Right renal pelvis (tissue), 4 donors: ENCODE measurements at places on chromosomes 3 and 15. TPM values are rescaled to one million over a fixed set of nuclear protein-coding genes. Genes with fewer than 3 reads are reported as not detected.

DNA sequence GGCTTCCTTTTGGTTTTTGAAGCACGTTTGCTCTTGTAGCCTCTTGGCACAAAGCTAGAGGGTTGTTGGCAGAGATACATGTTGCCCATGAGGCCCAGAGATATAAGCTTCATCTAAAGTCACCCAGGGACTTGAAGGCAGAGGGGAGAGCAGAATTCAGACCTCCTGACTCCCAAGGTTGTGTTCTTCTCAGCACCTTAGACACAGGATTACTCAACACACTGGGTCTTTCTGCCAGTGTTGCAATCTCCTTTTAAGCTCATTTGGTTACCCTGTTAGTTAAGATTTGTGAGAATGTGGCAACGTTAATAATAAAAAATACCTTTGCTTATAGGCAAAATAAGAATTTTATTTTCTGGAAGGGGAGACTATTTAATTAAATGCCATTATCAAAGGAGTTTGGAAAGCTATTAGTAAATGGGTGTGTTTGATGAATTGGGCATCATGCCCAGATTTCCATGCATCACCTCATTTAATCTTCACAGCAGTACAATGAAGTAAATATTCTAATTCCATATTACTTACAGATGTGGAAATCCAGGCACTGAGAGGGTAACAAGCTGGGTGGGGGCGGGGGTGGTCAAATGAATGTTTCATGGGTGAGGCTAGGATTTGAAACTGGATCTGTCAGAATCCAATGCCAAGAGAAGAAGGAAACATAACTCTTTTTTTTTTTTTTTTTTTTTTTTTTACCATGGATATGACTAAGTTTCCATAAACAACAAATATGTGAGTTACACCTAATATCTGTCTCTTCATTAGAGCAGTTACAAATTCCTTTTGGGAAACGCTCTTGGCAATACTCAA, 183.3 kb downstream of the NR1D2 start:
- DNase-seq = no peak

MYH15 gene
- polyA plus RNA-seq = 0.27 TPM

- no peak for DNase-seq
Measured at GRCh38 chr3:94420931-94421330, 358.1 kb downstream of the NSUN3 start.

TLR9 gene
- 0.16 TPM for polyA plus RNA-seq

SLC24A5 gene
- polyA plus RNA-seq = 0.93 TPM

DNA sequence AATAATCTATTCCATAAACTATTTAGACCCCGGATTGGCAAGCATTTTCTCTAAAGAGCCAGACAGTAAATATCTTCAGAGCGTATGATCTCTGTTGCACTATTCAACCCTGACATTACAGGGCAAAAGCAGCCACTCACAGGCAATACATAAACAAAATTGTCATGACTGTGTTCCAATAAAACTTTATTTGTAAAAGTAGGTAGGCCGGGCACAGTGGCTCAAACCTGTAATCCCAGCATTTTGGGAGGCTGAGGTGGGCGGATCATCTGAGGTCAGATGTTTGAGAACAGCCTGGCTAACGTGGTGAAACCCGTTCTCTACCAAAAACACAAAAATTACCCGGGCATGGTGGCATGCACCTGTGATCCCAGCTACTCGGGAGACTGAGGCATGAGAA, 66.5 kb downstream of the ADAMTS9 start:
- DNase-seq = no peak
